ENCODE measurements at places on chromosomes 11 and 22. TPM values are rescaled to one million over a fixed set of nuclear protein-coding genes. Genes with fewer than 3 reads are reported as not detected.

Gene ZP1
- total RNA-seq = 0.32 TPM

Gene CNIH2
- total RNA-seq = 0.17 TPM

Gene OR2AT4
- total RNA-seq = not detected

Gene ZFP91
- 28.8 TPM for total RNA-seq

Gene RFPL1
- not detected for total RNA-seq

Gene JAML
- total RNA-seq = not detected

Gene GVQW3
- 1.0 TPM for total RNA-seq

Gene WNT7B
- not detected for total RNA-seq

Gene TRIM22
- 151 TPM for total RNA-seq

Gene SCGB2A2
- total RNA-seq = not detected

Gene SLC29A2
- 0.17 TPM for total RNA-seq

Gene OR52N2
- not detected for total RNA-seq

Gene MAP6
- 0.86 TPM for total RNA-seq

Gene OTOG
- total RNA-seq = not detected

Gene HBB
- not detected for total RNA-seq

Gene SCO2
- total RNA-seq = 2.8 TPM

Gene MMP11
- 5.0 TPM for total RNA-seq

Gene ELMOD1
- total RNA-seq = under 0.01 TPM

Gene TPCN2
- total RNA-seq = 11.7 TPM

Gene THRSP
- total RNA-seq = not detected

Gene HTR3A
- not detected for total RNA-seq

Gene SCUBE2
- 0.79 TPM for total RNA-seq

Gene CDC45
- 1.1 TPM for total RNA-seq

Gene OVOL1
- total RNA-seq = not detected

Gene PANX3
- not detected for total RNA-seq

Gene RASL10A
- not detected for total RNA-seq

Gene SLC7A4
- 0.16 TPM for total RNA-seq

Gene MUC6
- not detected for total RNA-seq

Gene ABCC8
- not detected for total RNA-seq

Gene NLRX1
- 10.3 TPM for total RNA-seq

Gene CRYBA4
- not detected for total RNA-seq

Gene NAT10
- 11.4 TPM for total RNA-seq

Gene HIRA
- 16.6 TPM for total RNA-seq

Gene CTTN
- 439 TPM for total RNA-seq

Gene GRM5
- total RNA-seq = under 0.01 TPM

Gene CARD16
- 30.0 TPM for total RNA-seq

Gene IGSF22
- total RNA-seq = not detected

Gene PDGFD
- total RNA-seq = 0.86 TPM

Gene C11orf52
- total RNA-seq = not detected

Gene ACTN3
- 0.32 TPM for total RNA-seq

Gene NELL1
- not detected for total RNA-seq

Gene MAPK8IP1
- total RNA-seq = 9.4 TPM

Gene UBQLN3
- 0.16 TPM for total RNA-seq

Gene C11orf16
- not detected for total RNA-seq

Gene C22orf42
- total RNA-seq = not detected

Gene CHRM1
- total RNA-seq = 0.09 TPM

Gene SMIM35
- not detected for total RNA-seq

Gene SLC43A3
- 13.1 TPM for total RNA-seq

Gene AQP11
- 3.9 TPM for total RNA-seq

Gene ZFPL1
- 26.0 TPM for total RNA-seq
